ENCODE measurements at places on chromosomes 4 and X. TPM values are rescaled to one million over a fixed set of nuclear protein-coding genes. Genes with fewer than 3 reads are reported as not detected.

- no peak for DNase-seq
- no peak overlapping the region for H3K4me3 ChIP-seq
- H3K27ac ChIP-seq = no peak overlapping the region
- H3K4me1 ChIP-seq = no peaks in the 10 kb centered on the region
- H3K36me3 ChIP-seq = no peaks in the 10 kb centered on the region
Observed at GRCh38 chr4:25609976-25610375, 45.7 kb upstream of the SLC34A2 start.

Gene MAGEA10
- total RNA-seq = not detected

- DNase-seq = no peak
- no peak overlapping the region for H3K4me3 ChIP-seq
- H3K4me1 ChIP-seq = no peaks in the 10 kb centered on the region
- H3K27me3 ChIP-seq = no peaks in the 10 kb centered on the region
- no peak overlapping the region for H3K27ac ChIP-seq
Observed at GRCh38 chr4:143961075-143961474, 55.7 kb upstream of the GYPE start.

Gene SYTL4
- 4.0 TPM for total RNA-seq

- H3K4me1 ChIP-seq = no peaks in the 10 kb centered on the region
- H3K27me3 ChIP-seq = no peaks in the 10 kb centered on the region
- no peaks in the 10 kb centered on the region for H3K36me3 ChIP-seq
- no peak overlapping the region for H3K4me3 ChIP-seq
Observed at GRCh38 chrX:135213200-135213844, 38.5 kb upstream of the ETDA start.

DNA sequence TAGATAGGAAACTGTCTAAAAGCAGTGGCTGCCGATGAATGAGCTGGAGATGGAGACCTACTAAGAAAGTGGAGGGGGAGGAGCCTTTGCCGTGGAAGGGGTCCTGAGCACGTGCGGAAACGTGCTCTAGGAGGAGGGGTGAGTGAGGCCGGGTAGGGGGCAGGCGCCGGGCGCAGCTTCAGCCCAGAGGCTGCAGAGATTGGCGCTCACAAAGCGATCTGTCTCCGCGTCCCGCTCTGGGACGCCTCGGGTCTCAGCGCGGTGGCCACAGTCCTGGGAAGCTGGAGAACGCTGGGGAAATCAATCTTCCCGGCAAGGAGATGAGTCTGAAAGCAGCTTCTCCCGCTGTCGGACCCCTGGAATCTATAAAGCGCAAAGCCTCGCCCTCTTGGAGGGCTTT is 444 bp upstream of the ARHGAP6 start:
- H3K27me3 ChIP-seq = peaks cover 50% of the 10 kb centered on the region
- H3K4me3 ChIP-seq = no peak overlapping the region
- DNase-seq = no peak
- H3K27ac ChIP-seq = no peak overlapping the region

Gene IGFBP7
- total RNA-seq = 1,528 TPM

GRCh38 chr4:3371033-3372001 is 70.5 kb upstream of the HGFAC start:
- H3K4me1 ChIP-seq = peaks cover 39% of the 10 kb centered on the region
- H3K4me3 ChIP-seq = no peak overlapping the region
- no peaks in the 10 kb centered on the region for H3K27me3 ChIP-seq
- H3K36me3 ChIP-seq = no peaks in the 10 kb centered on the region
- H3K27ac ChIP-seq = no peak overlapping the region
- DNase-seq = no peak

Gene RPA4
- total RNA-seq = not detected

Gene AWAT2
- total RNA-seq = not detected

- H3K27me3 ChIP-seq = no peaks in the 10 kb centered on the region
- H3K4me1 ChIP-seq = no peaks in the 10 kb centered on the region
- H3K4me3 ChIP-seq = no peak overlapping the region
Observed at GRCh38 chr4:53559021-53559620, 32.2 kb downstream of the LNX1 start.

- H3K27me3 ChIP-seq = peaks cover 8% of the 10 kb centered on the region
- no peak overlapping the region for H3K4me3 ChIP-seq
- no peaks in the 10 kb centered on the region for H3K36me3 ChIP-seq
Observed at GRCh38 chrX:115690511-115691216, 129.7 kb downstream of the PLS3 start.

DNA sequence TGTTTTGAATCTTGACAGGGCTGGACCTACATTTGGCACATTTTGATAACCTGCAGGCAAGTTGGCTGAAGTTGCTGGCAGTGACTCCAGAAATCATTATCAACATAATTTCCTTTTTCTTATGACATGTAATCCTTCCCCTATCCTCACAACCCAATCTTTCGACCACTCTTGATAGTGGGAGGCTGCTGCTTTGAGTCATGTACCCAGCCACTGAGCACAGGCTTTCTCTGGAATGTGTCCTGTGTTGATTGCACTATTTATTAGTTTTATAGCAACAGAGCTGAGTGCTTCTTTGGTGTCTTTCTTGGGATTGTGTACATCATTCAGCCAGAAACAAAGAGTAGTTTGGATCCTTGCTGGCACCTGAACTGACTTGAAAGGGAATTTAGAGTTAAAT is 183.1 kb upstream of the LEF1 start:
- H3K36me3 ChIP-seq = no peaks in the 10 kb centered on the region
- no peak overlapping the region for H3K27ac ChIP-seq
- no peak overlapping the region for H3K4me3 ChIP-seq

DNA sequence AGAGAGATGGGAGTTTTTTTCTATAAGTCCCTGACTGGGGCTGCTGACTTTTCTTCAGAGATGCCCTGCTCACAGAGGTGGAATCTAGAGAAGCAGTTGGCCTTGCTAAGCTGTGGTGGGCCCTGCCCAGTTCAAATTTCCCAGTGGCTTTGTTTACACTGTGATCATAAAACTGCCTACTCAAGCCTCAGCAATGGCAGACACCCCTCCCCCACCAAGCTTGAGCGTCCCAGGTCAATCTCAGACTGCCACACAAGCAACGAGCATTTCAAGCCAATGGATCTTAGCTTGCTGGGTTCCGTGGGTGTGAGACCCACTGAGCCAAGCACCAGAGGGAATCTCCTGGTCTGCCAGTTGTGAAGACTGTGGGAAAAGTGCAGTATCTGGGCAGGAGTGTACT is 199.8 kb upstream of the WDFY3 start:
- no peak overlapping the region for H3K27ac ChIP-seq
- no peaks in the 10 kb centered on the region for H3K36me3 ChIP-seq
- no peak for DNase-seq
- no peaks in the 10 kb centered on the region for H3K27me3 ChIP-seq
- no peak overlapping the region for H3K4me3 ChIP-seq

Gene FOXR2
- not detected for total RNA-seq

Gene STPG2
- total RNA-seq = not detected

DNA sequence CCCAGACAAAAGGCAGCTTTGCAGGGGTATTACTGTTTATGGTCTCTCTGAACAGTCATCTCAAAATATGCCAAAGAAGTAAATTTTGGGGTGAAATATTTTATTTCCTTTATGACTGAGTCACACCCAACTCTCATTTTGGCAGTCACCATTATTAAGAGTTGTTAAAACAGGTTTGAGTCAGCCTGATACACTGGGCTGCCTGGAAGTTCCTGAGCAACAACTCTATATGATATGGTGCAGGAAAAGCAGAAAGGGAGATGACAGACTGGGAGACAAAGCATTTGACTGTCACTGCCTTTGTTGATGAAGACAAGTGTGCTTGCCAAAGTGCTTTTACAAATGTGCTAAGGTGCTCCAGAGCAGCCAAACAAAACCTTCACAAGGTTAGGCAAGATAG is 1263.5 kb downstream of the PCDH7 start:
- no peaks in the 10 kb centered on the region for H3K27me3 ChIP-seq
- DNase-seq = no peak
- no peak overlapping the region for H3K27ac ChIP-seq
- no peaks in the 10 kb centered on the region for H3K36me3 ChIP-seq
- no peaks in the 10 kb centered on the region for H3K4me1 ChIP-seq

- H3K27ac ChIP-seq = no peak overlapping the region
- H3K4me3 ChIP-seq = no peak overlapping the region
- peaks cover 27% of the 10 kb centered on the region for H3K4me1 ChIP-seq
- DNase-seq = no peak
- H3K36me3 ChIP-seq = no peaks in the 10 kb centered on the region
- H3K27me3 ChIP-seq = no peaks in the 10 kb centered on the region
Observed at GRCh38 chr4:146368209-146368608, 153.5 kb downstream of the SLC10A7 start.
